ENCODE measurements at places on chromosomes 5 and 9.

DNA sequence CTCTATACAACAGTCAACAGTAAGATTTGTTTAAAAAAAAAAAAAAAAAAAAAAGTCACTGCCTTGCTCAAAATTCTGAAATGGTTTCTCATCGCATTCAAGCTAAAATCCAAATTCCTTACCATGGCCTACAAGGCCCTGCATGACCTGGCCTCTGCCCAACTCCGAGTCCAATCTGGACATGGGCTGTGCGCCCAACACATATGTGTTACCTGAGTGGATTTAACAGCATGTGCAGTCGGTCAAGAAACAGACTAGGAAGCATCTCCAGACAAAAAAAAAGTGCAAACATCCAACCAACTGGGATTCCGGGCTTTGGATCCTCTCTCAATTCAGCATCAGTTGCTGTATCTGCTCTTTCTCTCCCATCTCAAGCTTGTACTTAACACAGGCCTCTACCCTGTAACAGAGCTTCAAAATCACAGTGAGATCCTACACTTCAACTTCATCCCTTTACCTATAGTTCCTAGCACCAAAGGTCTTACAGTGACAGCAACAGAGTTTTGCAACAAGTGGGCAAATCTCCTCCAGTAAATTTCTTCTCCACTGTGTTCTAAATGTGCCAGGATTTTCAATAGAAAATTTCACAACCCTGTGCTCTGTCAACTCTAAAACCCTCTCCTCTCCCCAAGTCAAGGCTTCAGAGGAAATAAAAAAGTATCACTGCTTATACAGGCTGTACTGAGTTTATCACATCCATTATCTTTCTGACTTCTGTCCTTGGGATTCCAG, 19.6 kb downstream of the ZNF608 start:
- no peak for DNase-seq

- DNase-seq: no peak
Measured at GRCh38 chr5:142979636-142980035, 209.5 kb downstream of the ARHGAP26 start.

DNA sequence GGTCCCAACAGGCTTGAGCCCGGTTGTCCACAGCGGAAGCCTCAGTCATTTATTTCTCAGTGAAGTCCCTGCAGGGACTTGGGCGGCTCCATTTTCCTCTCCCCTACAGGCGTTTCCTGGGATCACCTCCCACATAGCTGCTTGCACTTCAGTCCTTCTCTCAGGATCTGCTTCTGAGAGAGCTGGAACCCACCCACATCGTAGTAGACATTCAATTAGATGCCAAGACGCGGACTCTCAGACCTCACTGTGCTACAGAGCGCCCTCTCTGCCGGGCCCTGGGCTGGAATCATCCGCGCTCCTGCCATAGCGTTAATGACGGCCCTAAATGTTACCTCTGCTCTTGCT, 54.0 kb upstream of the ROR2 start:
- no peak for DNase-seq

DNA sequence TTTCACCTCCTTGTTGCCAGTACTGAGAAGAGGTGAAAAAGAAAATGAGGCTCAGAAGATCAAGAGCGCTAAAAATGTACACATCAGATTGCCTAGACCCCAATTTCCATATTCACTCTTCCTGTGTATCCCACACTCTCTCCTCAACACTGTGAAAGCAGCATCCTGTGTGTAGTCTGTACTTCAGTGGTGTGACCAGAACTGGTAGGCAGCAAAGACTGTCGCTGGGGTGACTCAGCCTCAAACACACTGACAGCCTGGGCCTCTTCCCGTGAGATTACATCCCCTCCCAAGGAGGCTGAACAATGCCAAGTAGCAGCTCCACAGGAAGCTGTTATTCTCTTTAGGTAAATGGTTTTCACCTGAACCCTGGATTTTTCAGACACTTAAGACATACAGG, 135.5 kb downstream of the CCDC192 start:
- no peak for DNase-seq

DNA sequence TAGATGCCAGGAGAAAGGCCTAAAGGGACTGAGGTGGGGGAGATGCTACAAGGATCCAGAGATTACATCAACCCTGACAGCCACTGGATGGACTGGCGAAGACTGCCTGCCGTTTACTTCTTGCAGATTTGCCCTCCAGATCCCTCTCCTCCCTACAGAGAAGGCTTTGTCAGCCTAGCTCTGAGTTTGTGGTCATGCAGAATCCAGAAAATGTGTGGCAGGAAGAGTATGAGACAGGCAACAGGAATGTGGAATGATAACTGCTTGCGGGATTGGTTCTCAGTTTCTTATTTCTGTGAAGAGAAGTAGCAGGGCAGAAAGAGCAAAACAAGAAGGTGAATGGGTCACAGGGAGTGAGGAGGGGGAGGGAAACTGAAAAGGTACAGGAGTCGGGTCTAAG, 129.6 kb downstream of the TLE1 start:
- DNase-seq: no peak

DNA sequence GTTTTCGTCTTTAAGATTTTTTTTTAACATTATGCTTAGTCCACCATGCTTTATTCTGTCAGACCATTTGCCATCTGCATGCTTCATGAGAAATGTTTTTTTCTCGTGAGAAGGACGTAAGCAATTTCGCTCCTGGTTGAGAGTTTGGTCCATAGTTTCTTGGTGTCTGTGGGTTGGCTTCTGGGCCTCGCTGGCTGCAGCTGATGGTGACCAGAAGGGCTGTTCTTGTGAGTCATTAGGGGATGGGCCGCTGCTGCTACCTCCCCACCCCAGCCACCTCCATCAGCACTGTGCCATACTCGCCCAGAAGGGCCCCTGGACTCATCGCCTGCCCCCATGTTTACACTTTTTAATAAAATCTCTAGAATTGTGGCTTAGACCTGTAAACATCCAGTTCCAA, 11.4 kb downstream of the SYK start:
- DNase-seq: no peak

DNA sequence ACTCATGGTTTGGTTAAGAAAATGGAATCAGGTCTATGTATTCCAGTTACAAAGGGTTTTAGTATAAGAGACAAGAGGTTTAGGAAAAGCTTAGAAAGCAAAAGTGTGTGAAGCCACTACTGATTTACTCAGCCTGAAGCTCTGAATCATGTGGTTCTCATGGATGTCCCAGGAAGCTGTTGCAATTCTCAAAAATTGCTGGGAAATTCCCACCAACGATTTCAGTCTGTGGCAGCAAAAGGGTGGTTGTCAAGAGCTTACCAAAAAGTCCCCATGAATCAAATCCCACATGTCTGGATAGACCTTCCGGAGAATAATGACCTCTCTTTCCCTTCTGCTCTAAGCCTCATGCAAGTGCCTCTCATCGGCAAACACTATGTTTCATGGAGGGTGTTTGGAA, 929.9 kb downstream of the TLE4 start:
- no peak for DNase-seq

GRCh38 chr9:137077010-137077747, at the start of gene UAP1L1:
Gene UAP1L1, plus strand, starts transcription at chr9:137077517. Its CDS starts 16 bp downstream, at chr9:137077533.
- DNase-seq: no peak

DNA sequence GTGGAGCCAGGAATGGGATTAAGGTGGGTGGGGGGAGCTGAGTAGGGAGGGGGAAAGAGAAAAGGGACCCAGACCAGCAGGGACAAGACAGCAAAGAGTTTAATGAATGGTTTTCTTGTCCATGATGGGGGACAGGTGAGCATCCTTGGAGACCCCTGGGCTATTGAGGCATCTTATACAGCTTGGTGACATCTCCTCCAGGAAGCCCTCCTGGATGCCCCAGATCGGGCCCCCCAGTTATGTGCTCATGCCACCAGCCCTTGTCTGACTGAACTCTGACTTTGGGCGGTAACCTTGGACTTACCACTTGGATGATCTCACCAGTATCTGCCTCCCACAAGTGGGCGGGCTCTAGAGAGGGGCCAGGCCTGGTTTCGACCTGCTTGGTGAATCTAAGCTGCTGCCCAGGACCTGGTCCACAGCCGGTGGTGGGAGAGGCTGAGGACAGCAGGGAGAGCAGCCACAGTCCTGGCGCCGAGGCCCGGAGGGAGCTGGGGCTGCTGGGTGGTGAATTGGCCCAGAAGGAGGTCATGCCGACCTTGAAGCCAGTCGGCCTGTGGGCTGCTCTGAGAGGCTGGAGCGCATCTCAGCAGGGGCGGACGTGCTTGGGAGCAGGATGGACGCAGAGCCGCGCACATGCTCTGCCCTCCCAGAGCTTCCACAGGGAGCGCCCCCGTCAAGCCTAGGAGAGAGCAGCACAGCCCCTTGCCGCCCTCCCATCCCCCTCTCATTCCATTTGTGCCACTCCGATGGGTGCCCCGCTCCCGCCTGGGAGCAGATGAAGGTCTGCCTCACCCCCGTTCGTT, 36.2 kb downstream of the UNC5A start:
- DNase-seq: no peak

GRCh38 chr5:158841481-158842276, 258.0 kb downstream of the EBF1 start:
- no peak for DNase-seq

DNA sequence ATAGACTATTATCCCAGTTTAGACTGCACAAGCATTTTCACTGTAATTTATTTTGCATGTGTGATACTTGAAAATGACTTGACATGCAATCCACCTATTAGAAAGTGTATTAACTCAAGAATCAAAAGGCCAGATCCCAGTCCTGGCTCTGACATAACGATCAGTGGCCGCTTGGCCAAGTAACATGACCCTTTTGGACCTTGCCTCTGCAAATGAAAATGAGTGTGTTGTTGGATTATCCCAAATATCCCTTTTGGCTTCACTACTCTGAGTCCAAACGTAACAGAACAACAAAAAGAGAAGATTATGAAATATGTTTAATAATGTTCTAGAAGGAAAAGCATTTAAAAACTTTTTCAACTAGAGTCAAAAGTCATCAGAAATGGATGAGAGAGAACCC, 19.0 kb downstream of the DMGDH start:
- no peak for DNase-seq

DNA sequence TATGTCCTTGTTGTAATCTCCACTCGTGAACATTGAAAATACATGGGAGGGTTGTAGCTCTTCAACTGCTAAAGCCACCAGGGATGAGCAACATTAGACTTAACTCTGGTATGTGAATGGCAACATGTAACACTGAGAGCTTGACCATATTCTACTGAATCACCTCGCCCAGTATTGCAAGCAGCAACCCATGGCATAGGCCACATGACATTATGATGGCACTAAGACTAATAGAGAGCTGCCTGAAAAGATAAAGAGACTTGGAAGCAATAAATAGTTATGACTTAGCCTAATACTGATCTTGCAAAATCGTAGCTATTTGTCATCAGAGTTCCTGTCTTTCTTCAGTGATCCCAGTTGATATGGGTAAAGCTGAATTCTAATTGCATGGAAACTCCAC, 108.4 kb upstream of the NREP start:
- no peak for DNase-seq

- no peak for DNase-seq
Measured at GRCh38 chr5:137190441-137190840, 308.7 kb downstream of the SPOCK1 start.

GRCh38 chr5:176415240-176415951, 943 bp downstream of the CLTB start:
- no peak for DNase-seq

- DNase-seq: no peak
Measured at GRCh38 chr5:80223561-80223960, 32.3 kb downstream of the SERINC5 start.

DNA sequence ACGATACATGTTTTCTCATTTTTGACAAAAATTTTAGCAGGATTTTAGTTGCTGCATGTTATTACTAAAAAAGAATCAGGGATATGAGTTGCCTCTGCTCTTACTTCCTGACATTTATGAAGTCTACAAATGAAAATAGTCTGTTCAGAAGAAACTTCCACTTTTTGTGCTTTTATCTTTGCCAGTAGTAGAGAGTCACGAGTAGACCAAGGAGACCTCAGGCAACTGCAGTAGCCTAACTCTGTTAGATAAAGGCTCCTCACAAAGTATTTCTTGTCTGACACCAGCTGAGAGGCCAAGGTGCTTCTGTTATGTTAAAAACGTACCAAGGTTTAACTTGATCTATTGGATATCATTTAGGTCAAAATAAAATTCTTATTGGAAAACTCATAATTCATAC, 333.9 kb downstream of the NR2F1-AS1 start:
- DNase-seq: no peak

DNA sequence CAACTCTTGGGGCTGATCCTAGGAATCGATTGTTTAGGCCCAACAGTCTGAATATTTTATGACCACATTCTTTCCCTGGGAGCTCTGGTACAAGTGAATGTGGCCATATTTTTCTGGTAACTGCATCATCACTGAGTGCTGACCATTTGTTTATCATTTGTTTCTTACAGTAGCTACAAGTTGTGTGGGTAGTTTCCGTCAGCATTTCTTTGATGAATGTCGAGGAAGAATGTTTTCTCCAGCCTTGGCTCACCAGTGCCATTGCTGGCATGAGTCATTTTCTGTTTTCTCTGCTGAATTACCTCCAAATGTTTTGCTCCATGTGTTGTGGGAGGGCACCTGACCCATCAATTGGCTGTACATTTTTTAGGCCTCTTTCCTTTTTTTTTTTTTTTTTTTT, 14.1 kb upstream of the CARD19 start:
- no peak for DNase-seq

- no peak for DNase-seq
Measured at GRCh38 chr9:121362813-121363621, 7.0 kb downstream of the STOM start.

DNA sequence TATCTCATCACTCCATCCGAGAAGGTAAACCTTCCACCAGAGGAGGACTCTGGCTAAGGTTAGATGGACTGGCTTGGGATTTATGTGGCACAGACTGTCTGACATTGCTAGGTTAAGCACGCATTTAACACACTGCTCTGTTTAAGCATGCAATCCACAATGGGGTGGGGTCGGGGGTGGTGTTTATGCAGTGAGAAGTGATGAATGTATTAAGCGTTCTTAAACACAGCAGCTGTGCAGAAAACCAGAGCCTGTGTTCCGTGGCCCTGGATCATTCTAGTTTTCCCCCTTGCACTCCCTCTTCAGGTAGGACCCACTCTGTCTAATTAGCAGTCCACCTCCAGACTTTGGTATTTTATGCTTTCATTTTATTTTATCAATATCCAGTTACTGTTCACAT, 46.4 kb downstream of the STXBP1 start:
- no peak for DNase-seq

DNA sequence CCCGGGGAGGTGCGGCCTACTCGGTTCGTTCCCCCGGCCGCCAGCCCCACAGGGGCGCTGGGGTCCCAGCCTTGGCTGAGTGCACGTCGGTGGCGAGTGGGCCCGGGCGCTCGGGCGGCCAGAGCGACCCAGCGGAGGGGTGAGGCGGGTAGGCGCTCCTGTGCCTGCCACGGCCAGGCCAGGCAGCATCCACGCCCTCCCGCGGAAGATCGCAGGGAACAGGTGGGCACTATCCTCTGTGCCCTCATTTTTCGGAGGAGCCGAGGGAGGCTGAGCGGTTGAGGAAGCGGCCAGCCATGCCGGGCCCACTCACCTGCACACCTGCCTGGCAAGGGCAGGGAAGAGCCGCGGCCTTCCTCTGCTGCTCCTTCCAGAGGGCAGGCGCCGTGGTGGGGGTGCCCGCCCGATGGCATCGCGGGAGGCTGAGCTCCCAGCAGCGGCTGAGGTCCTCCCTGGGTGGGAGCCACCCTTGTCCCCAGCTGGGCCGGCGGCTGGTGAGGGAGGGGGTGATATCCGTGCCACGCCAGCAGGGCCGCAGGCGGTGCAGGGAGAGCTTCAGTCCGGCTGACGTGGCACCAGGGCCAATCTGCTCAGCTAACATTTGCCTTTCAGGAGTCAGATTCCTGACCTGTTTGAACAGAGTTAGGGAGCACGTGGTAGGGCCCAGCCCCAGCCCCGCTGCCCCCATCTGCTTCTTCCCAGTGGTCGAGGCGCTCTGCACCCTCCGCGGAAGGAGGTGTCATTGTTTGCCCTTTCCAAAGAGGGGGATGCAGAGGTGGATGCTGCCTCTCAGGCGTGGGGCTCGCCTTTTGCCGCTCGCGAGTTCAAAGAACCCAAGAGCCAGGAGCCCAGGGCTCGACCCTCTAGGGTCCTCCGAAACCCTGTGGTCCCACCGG, 1.6 kb upstream of the SEC16A start:
- no peak for DNase-seq

All from activated CD4-positive, CD25-positive, alpha-beta regulatory T cell treated with anti-CD3 and anti-CD28 coated beads, Interleukin-2, amount 50 U/mL, for 16 hours (primary cell).